ENCODE measurements at places on chromosomes 6 and 20.
A peak's percentile ranks its signal among the peaks of the same experiment; 100 is the strongest.

- H3K36me3 ChIP-seq = peaks cover 14% of the 10 kb centered on the region
- H3K27ac ChIP-seq = no peak overlapping the region
- H3K4me1 ChIP-seq = no peaks in the 10 kb centered on the region
- H3K27me3 ChIP-seq = no peaks in the 10 kb centered on the region
These were observed 84.3 kb upstream of the TMEM181 start for GRCh38 chr6:158475344-158476302.

- no peak overlapping the region for H3K27ac ChIP-seq
- no peaks in the 10 kb centered on the region for H3K36me3 ChIP-seq
- H3K4me3 ChIP-seq = no peak overlapping the region
- H3K27me3 ChIP-seq = no peaks in the 10 kb centered on the region
These were observed 233.2 kb downstream of the LRFN2 start for GRCh38 chr6:40353967-40354452.

DNA sequence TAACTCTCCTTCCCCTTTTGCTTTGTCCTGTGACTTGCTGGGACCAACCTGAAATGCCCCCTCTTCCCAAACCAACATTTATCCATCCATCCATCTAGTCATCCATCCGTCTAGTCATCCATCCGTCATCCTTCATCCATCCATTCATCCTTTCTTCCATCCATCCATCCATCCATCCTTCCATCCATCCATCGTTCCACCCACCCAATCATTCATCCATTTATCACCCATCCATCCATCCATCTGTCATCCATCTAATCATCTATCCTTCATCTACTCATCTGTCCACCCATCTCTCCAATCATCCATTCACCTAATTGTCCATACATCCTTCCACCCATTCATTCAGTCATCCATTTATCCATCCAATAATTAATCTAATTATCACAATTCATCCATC lies 92.7 kb downstream of the EDN3 start:
- H3K36me3 ChIP-seq = no peaks in the 10 kb centered on the region
- no peak overlapping the region for H3K4me3 ChIP-seq
- no peak overlapping the region for H3K27ac ChIP-seq
- no peak for DNase-seq
- H3K4me1 ChIP-seq = no peaks in the 10 kb centered on the region
- H3K27me3 ChIP-seq = no peaks in the 10 kb centered on the region

DNA sequence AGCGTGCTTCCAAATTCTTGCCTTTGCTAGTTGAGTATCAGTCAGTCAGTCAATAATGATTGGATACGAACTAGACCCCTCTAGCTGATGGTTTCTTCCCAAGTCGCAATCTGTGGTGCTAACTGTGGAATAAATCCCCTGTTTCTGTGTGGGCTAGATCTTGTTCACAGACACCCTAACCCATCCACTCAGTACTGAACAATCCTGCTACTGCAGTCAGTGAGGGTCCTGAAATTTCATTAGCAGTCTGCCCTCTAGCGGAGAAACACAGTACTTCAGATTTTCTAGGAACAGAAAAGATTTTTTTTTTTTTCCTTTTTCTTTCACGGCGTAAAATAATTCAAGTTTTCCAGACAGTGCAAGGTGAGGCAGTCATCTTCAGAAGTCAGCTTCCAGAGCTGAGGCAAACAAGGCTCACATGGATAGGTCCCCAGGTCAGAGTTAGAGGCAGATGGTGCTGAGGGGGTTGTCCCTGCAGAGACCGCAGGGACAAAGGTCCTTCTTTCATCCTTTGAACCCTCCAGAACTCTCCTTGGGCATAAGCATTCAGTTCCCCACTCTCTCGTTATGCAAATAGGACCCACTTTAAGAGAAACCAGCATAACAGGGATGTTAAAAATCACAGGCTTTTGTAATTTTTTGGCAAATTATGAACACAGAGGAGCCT lies 119.6 kb downstream of the SCML4 start:
- H3K36me3 ChIP-seq = no peaks in the 10 kb centered on the region
- no peak overlapping the region for H3K4me3 ChIP-seq
- H3K4me1 ChIP-seq = no peaks in the 10 kb centered on the region
- no peaks in the 10 kb centered on the region for H3K27me3 ChIP-seq
- no peak for DNase-seq
- no peak overlapping the region for H3K27ac ChIP-seq

- H3K27ac ChIP-seq = no peak overlapping the region
- no peak overlapping the region for H3K4me3 ChIP-seq
- DNase-seq = no peak
- H3K36me3 ChIP-seq = no peaks in the 10 kb centered on the region
- no peaks in the 10 kb centered on the region for H3K27me3 ChIP-seq
- H3K4me1 ChIP-seq = peaks cover 3% of the 10 kb centered on the region
These were observed 14.9 kb upstream of the CCN5 start for GRCh38 chr20:44700306-44700705.

- no peaks in the 10 kb centered on the region for H3K27me3 ChIP-seq
- no peak overlapping the region for H3K4me3 ChIP-seq
- no peak overlapping the region for H3K27ac ChIP-seq
- no peaks in the 10 kb centered on the region for H3K4me1 ChIP-seq
These were observed 535 bp downstream of the NKAIN2 start for GRCh38 chr6:123804014-123804786.

DNA sequence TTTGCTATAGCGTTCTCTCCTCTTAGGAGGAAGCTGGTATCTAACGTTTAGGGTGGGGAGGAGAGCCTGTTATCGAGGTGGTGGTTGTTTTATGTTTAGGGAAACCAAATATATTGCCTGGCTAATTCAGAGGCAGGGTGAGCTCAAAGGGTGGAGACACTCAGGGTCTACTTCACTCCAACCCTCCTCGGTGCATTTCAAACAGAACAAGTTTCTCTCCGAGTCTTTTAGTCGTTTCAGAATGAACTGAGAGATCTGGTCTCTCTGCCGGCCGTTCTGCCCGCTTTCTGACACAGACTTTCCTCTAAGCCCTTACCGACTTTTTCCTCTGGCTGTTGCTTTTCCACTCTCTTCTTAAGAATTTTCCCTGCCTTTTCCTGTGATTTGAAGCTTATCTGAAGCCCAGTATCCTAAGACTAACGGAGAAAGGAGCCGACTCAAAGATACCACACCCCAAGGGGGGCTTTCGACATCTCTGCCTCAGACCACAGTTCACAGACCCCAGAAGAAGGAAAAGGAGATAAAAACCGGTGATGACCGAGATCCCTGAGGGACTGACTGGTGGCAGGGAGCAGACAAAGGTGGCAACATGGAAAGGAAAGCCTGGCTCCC lies 865 bp downstream of the STK38 start:
- no peaks in the 10 kb centered on the region for H3K36me3 ChIP-seq
- peak overlapping the region; percentile 91 for H3K27ac ChIP-seq
- peak overlapping the region; percentile 89 for H3K4me3 ChIP-seq
- no peaks in the 10 kb centered on the region for H3K27me3 ChIP-seq
- peaks cover 8% of the 10 kb centered on the region for H3K4me1 ChIP-seq
- peak; percentile 7 for DNase-seq

DNA sequence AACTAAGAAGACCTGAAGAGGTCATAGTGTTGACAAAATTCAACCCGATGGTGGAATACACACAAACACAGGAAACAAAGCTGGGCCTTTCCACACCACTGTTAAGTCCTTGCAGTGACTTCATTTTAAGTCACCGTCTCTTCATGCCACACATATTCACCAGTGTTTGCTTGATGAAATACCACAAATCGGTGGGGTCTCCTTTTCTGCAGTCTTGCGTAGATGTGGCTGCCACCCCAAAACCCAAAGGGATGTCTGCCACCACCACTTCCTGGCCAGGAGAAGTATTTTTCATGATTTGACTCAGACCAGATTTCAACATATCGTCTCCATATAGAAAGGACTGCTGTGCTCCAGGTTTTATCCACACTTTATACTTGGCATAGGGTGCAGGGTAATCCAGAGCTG lies 11.0 kb upstream of the COL10A1 start:
- H3K27me3 ChIP-seq = no peaks in the 10 kb centered on the region
- H3K4me3 ChIP-seq = no peak overlapping the region
- H3K27ac ChIP-seq = no peak overlapping the region
- H3K4me1 ChIP-seq = no peaks in the 10 kb centered on the region

GRCh38 chr6:34964564-34964963 lies 75.5 kb downstream of the ANKS1A start:
- H3K4me1 ChIP-seq = peaks cover 8% of the 10 kb centered on the region
- no peak overlapping the region for H3K27ac ChIP-seq
- no peaks in the 10 kb centered on the region for H3K36me3 ChIP-seq
- no peak for DNase-seq
- H3K4me3 ChIP-seq = no peak overlapping the region
- H3K27me3 ChIP-seq = no peaks in the 10 kb centered on the region

- no peaks in the 10 kb centered on the region for H3K27me3 ChIP-seq
- DNase-seq = peak; percentile 40
- H3K36me3 ChIP-seq = no peaks in the 10 kb centered on the region
- H3K4me3 ChIP-seq = no peak overlapping the region
These were observed 54.7 kb downstream of the SSR1 start for GRCh38 chr6:7258231-7258763.

DNA sequence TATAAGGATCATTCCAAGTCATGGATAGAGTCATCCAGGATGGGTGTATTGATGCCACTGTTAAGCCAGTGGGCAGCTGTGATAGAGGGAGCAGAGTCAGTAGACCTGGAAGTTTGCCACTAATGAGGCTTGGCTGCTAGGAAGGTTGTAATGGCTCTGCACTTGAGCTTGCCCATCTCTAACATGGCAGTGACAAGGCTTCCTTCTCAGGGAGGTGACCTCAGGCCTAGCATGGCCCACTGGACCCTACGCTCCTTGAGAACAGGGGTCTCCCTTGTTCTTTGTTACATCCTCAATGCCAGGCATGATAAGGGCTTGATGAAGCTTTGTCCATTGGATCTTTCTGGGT lies 155.1 kb downstream of the CD83 start:
- no peaks in the 10 kb centered on the region for H3K27me3 ChIP-seq
- H3K36me3 ChIP-seq = no peaks in the 10 kb centered on the region
- H3K27ac ChIP-seq = no peak overlapping the region

DNA sequence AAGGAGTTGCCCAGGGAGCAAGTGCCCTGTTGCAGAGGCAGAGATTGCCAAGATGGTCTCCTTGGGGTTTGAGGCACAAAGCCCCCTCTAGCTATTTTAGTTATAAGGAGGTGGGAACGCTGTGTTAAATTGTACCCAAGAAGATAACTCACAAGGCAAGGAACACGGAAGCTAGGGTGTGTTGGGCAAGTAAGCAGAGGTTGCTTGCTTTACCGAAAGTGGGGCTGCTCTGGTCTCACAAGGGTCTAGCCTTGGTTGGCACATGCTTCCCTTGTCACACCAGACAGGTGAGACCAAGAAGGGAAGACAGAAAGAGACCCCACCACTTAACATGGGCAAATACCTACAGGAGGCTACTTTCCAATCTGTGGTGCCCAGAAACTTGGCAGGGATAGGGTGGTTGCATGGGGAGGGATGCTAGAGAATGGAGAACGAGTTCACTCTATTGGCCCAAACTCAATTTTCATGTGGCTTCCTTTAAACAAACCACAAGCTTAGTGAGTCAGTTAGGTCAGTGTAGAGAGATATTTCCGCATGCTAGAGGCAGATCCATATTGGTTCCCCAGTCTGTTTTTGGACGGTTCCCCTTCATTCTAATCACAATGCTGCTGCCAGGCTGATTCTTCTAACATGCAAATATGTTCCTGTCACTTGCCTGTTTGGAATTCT lies 42.4 kb downstream of the PLAGL1 start:
- H3K27ac ChIP-seq = no peak overlapping the region
- DNase-seq = no peak
- H3K4me3 ChIP-seq = no peak overlapping the region
- H3K4me1 ChIP-seq = no peaks in the 10 kb centered on the region
- no peaks in the 10 kb centered on the region for H3K36me3 ChIP-seq

GRCh38 chr6:51535327-51535726 lies 552.1 kb downstream of the PKHD1 start:
- no peaks in the 10 kb centered on the region for H3K4me1 ChIP-seq
- DNase-seq = no peak
- no peak overlapping the region for H3K4me3 ChIP-seq
- no peaks in the 10 kb centered on the region for H3K27me3 ChIP-seq

- peaks cover 48% of the 10 kb centered on the region for H3K4me1 ChIP-seq
- no peak overlapping the region for H3K27ac ChIP-seq
- no peak overlapping the region for H3K4me3 ChIP-seq
- no peaks in the 10 kb centered on the region for H3K27me3 ChIP-seq
These were observed 12.7 kb downstream of the HECA start for GRCh38 chr6:139147628-139148027.

DNA sequence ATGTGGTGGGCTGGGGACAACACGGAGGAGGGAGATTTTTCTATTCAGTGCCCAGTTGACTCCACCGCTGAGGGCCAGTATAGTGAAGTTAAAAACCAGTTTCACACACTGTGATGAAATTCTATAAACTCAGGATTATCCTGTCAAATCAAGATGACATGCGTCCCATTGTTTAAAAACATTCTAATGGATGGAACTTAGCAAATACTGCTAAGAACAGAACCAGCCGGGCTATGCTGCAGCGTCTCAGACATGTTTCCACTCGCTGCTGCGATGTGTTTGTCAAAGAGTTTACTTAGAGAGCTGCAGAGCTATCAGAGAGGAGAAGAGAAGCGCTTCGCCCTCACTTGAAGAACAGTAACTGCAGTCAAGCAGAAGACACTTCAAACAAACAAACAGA lies 212.6 kb upstream of the FOXQ1 start:
- no peaks in the 10 kb centered on the region for H3K27me3 ChIP-seq
- no peak overlapping the region for H3K27ac ChIP-seq
- H3K4me1 ChIP-seq = peaks cover 12% of the 10 kb centered on the region
- no peak overlapping the region for H3K4me3 ChIP-seq

GRCh38 chr20:19120569-19120968 lies 91.9 kb upstream of the SLC24A3 start:
- no peaks in the 10 kb centered on the region for H3K36me3 ChIP-seq
- no peaks in the 10 kb centered on the region for H3K4me1 ChIP-seq
- H3K4me3 ChIP-seq = no peak overlapping the region
- no peak overlapping the region for H3K27ac ChIP-seq
- no peaks in the 10 kb centered on the region for H3K27me3 ChIP-seq
- no peak for DNase-seq

DNA sequence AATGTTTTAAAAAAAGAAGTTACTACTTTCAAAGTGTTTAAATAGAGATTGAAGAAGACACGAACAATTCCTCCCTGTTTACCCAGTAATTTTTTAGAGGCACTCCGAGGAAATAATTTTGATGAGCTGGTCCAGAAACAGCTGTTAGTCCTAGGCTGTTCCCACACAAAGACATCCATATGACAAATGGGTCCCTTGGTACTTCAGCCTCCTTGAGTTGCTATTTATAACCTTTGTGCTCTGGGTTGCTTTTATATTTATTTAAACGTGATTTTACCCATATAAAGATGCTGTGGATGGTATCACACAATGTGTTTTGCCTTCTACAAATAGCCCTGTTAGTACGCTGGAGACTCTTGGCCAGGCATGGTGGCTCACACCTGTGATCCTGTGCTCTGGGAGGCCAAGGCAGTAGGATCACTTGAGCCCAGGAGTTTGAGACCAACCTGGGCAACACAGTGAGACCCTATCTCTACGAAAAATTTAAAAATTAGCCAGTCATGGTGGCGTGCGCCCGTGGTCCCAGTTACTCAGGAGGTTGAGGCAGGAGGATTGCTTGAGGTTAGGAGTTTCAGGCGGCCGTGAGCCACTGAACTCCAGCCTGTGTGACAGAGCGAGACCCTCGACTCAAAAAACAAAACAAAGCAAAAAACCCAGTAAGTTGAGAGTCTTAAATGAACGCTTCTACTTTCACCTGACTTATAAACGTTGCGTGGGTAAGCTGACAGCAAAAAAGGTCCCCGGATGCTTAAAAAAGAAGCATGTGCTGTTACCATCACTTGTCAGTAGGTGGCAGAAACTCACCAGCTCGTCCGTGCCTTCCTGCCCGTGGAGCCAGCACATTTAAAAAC lies 56.9 kb upstream of the ARMH2 start:
- H3K27ac ChIP-seq = peak overlapping the region; percentile 6
- DNase-seq = peak; percentile 67
- no peak overlapping the region for H3K4me3 ChIP-seq
- peaks cover 57% of the 10 kb centered on the region for H3K4me1 ChIP-seq
- H3K27me3 ChIP-seq = no peaks in the 10 kb centered on the region

Measured in thyroid gland (tissue), 4 donors.